SHP77 treated with DMSO at 0.1 percent for 48 hours (cell line): ENCODE measurements at places on chromosomes 16 and 17.

DNA sequence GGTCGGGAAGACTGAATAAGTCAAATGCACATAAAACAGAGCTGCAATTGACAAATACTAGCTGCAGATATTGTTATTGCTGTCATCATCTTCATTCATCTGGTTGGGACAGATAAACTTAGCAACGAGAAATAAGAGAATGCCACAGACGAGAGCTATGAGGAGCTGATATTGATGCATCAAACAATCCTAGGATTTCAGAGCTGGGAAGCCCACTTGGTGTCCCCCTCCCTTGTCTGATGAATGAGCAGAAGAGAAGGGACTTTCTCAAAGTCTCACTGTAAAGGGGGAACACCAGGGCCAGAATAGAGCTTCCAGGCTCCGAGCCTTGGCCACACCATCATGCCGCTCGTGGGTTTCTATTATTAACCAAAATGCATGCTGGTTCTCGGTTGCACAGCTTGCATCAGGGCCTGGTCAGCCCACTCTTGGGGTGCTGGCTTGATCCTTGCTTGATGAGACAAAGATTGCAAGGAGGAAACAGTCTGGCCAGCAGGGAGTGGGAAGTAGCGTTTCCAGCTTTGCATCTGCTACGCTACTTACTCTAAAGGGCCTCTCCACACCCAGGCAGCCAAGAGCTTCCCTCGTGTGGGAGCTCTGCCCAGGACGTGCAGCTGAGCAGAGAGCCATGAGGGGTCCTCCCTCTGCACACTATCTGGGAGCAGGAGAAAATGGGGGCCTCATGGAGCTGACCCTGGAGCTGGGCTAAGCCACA is 28.4 kb upstream of the EMP2 start:
- no peak for DNase-seq

DNA sequence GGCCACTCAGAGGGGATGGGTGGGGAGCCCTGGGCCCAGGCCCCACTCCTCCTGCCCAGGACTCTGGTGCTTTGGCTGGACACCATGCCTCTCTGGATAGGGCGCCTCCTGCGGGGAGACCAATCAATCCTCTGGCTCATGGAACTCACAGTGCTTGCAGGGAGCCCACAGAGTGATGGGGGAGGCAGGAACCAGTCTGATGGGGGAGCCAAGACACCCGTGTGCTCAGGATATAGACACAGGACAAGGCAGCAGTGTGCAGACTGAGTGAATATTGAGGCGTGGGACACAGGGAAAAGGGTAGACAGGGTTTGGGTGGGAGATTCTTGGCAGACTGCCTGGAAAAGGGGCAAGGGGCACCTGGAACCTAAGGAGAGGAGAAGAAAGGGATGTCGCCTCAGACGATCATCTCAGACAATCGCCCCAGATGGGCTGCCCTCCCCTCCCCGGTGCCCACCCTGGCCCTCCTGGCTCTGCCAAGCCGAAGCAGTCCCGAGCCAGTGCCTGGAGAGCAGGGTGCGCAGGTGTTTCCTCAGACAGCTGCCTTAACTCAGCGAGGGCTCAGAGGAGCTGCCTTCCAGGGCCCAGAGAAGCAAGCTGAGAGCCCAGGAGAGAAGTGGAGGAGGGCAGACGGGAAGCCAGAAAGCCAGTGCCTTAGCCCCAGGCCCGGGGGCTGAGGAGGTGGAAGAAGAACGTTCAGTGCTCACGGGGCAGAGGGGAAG is 37.4 kb upstream of the DLX4 start:
- DNase-seq: no peak

GRCh38 chr17:48455791-48456190 is 25.8 kb upstream of the SKAP1 start:
- no peak for DNase-seq

- DNase-seq: no peak
These were observed 48.7 kb downstream of the GPRC5B start for GRCh38 chr16:19835968-19836421.

DNA sequence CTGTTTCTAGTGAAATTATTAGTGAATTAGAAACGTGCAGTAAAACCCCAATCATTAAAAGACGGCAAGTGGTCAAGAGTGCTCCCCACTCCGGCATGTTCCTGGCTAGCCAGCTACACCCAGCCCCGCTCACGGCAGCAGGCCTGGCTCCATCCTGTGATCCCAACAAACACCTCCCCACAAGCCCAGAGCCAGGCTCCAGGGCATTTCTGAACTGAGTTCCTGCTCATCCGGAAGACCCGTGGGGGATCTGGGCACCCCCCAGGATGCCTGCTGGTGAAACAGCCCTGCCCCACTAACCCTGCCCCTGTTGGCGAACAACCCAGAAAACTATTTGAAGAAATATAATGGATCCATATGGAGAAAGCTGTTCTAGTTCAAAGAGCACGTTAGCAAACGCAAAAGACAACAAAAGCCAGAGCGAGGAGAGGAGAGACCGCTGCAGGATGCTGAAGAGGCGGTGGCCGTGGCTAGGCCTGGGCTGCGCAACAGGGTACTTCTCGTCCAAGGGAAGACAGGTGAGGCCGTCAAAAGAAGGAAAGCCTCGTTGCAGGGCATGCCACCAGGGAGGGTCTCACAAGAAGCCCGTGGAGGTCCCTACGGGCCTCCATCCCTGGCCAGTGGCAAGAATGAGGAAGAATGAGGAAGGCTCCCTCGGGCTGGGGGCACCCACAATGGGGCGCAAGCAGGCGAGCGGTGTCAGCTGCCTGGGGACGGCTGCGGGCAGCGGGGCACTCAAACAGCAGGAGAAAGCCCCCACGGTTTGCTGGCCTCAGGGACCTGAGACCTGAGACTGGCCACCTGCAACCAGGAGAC is 19.2 kb downstream of the SLC16A3 start:
- DNase-seq: no peak
